ENCODE measurements at places on chromosomes 12 and 14.

- no peak for DNase-seq
Observed at GRCh38 chr12:132838410-132839080, 9.9 kb upstream of the GOLGA3 start.

- DNase-seq, result no peak
Observed at GRCh38 chr14:67343601-67344230, 15.9 kb downstream of the ATP6V1D start.

DNA sequence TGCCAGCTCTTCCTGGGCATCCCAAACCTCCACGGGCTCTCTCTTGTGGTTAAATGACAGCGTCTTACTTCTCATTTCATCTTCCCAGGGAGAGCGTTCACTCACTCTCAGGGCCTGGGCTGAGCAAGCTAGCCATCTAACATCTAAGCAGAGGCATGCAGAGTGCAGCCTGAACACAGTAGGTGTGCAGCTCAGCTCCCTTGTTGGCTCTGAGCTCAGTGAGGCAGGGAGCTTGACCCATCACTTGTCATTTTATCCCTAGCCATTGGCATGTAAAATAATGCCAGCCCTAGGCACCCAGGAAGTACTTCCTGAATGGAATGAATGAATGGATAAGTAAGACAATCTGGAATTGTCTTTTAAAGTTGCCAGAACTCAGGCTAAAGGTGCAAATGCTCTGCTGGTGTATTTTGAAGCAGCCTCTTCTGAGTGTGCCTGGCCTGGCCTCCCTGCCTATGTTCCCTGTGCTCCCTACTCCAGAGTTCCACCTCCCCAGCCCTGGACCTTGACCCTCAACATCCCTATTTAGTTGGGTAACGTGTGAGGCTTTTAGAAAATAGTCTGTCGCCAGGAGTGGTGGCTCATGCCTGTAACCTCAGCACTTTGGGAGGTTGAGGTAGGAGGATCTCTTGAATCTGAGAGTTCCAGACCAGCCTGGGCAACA lies 9.5 kb upstream of the MEG3 start:
- DNase-seq, result no peak

DNA sequence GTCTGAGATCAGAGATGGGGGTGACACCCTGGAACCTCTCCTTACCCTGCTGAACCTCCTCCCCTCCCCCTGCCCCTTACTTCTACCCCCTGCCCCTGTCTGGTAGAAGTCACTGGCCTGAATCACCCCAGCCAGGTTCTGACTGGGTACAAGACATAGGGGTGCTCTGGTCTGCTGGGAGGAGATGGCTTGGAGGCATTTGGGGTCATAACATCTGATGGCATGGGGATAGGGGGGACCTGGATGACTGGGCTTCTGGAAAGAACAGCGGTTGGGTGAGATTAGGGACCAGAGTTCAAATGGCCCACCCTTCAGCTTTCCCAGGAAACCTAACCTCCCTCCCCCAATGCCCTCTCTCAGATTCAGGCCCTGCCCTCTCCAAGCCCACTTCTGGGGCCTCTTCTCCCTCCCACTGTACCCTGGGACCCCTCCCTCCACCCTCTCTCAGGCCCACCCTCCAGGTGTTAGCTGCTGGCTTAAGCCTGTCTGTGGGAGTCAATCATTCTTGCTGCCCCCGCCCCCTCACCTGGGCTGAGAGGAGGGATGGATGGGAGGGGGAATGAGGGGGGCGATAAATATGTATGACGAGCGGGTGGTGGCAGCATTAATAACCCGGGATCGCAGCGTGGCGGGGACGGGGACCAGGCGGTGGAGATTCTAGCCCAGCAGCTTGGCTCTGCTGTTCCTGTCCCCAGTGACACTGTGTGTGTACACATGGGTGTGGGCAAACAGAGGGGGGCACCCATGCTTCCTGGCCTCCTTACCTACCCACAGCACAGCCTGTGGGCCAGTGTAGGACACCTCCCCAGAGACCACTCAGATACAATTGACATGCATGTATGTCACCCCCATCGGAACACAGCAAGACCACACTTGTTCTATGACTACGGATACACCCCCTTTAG lies 5.9 kb downstream of the NXPH4 start:
- no peak for DNase-seq

GRCh38 chr12:56716458-56716857 lies 8.6 kb downstream of the NACA start:
- no peak for DNase-seq

DNA sequence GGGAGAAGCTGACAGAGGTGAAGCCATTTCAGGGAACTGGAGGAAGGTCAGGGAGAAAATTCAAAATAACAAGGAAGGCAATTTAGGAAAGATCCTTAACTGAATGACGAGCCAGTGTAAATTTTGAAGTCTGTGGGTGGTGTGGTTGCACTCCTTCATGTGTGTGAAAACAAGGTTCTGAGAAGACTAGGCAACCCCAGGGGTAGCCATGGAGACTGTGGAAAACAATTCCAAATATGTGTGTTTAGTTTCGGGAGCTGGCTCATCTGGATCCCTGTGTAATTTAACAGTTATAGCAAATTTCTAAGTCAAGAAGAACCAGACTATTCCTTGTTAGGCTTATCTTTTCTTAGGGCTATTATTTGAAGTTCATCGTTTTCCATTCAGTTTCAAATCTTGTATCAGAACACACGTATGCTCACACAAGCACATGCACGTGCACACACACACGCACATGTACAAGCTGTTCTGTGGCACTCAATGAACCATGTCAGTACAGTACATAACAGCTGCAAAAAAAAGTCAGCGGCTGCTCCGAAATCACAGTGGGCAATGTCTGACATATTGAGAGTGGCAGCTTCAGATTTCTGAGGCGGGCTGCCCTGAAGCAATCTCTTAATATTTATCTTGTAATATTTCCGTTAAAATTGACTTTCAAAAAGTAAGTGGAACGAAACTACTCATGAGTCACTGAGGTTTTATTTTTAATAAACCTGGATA lies 411.2 kb downstream of the AEBP2 start:
- DNase-seq, result no peak

DNA sequence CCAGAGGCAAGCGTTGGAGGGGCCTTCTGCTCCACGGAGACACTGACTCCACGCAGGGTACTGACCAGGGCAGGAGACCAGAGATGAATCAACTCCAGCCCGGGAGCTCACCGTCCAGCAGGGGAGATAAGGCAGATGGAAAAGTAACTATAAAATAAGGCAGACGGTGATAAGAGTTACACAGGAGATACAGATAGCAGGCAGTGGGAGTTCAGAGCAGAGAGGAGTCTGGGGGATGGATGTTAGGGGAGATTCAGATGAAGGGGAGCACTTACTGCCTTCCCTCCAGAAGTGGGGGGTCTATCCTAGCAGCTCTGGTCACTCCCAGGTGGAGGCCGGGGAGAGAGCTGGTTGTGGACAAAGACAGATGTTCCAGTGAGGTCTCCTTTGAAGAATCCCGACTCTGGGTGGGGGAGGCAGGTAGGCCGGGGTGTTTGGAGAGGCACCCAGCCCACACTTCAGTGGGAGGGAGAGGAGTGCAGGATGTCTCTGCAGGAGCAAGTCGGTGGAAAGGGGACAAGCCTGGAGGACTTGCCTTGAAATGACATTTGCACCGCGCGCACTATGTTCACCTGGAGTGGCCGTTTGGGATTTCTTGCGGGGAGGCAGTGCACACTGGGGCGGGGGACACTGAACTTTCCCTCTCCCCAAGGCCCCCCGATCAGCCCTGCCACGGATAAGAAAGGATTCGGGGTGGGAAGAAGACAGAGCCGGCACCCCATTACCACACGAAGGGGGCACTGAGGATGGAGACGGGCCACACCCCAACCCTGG lies 1.2 kb downstream of the PITPNM2 start:
- DNase-seq, result no peak

GRCh38 chr12:116673681-116674111 lies 64.2 kb downstream of the SPRING1 start:
- DNase-seq, result no peak

- no peak for DNase-seq
Observed at GRCh38 chr14:93527203-93527607, 96.5 kb downstream of the UNC79 start.

GRCh38 chr14:52329678-52330369 lies 15.7 kb downstream of the PTGER2 start:
- no peak for DNase-seq

DNA sequence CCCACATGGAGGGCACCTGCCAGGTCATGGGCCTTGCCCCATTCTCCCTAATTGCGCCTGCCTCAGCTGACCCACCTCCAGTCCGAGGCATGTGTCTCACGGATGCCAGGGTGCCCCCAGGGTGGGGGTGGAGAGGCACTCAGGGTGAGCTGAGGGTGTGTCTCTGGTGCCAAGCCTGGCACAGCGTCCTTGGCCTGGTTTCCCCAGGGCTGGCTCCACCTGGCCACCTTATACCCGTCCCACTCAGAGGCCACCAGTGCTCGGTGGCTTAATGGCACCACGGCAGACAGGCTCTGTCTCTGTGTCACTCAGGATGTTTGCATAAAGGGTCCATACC lies 33.6 kb upstream of the TDRD9 start:
- no peak for DNase-seq

DNA sequence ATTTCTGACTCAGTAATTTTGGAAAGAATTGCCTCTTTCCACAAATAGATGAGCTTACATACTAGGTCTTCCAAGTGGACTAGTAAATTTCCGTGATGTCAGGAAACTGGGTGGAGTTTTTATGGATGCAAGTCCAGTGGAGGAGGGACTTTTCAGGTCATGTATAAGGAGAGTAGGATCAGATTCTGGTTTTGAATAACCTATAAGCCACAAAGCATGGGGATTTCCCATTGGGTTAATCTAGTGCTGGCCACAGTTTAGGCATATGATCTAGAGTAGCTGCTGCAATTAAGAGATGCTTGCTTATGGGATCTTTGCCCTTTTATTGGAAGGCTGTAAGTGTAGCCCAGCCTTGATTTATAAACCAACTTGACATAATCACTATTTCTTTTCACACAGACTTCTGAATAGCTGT lies 33.8 kb downstream of the STK38L start:
- DNase-seq, result no peak

DNA sequence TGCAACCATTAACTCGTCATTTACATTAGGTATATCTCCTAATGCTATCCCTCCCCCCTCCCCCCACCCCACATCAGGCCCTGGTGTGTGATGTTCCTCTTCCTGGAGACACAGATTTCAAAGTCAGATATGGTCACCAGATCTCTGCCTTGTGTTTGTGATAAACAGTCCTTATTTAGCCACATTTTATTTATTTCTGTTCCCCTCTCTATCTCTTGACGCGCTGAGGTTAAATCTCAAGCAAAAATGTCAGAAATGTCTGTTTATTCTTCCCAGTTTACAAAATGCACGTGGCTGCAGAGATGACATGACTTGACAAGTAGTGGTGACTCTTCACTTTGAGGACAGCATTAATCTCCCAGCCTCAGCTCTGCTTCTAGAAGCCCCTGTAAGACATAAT lies 11.5 kb upstream of the RASSF3 start:
- no peak for DNase-seq

- DNase-seq, result no peak
Observed at GRCh38 chr14:24274101-24274543, 2.7 kb upstream of the RABGGTA start.

DNA sequence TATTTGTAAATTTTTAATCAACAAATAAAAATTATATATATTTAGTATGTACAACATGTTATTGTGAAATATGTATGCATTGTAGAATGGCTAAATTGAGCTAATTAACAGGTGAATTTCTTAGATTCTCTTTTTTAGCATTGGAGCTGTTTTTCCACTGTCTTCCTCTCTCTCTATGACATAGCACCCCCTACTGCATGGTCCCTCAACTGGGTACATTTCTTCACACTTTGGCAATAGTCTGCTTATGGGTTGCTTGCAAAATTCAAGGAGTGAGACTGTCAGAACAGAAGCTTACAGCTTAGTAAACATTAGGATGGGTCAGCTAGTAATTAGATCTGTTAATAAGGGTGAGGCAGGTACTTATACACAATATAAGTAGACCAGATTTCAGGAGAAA lies 658.5 kb upstream of the MGAT4C start:
- no peak for DNase-seq

DNA sequence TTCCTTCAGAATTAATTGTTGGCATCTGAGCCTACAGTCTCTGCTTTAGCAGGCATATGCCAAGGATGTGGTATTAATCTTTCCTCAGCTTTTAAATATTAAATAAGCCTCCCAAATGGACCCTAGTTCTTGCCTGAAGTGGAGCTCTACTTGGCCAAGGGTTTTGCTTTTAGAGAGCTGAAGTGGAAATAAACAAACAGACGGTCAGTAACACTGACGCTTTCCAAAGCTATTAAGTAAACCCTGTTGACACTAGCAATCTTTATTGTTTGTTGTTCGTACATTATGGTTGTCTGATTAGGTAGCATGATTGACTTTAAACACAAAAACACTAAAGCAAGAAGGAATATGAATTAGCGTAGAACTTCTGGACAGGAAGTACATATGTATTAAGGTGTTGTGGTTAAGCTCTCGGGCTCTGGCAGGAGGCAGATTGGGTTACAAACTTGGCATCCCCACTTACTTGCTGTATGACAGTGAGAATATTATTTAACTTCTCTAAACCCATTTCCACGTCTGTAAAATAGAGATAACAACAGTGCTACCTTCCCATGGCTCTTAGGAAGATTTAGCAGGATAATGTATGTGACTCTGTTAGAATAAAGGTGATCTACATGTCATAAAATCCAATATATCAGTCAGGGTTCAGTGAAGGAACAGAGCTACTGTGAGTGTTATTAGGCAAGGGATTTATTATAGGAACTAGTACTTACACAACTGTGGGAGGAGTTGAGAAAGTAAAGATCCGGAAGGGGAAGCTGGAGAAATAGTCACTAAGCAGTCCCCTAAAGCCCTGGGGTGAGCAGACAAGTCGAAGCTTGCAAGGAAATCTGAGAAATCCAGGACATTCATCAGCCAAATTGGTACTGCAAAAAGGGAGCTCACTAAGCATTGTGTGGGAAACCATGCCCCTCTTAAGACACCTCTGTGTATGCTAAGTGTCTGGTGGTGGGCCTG lies 92.2 kb upstream of the ATF7IP start:
- no peak for DNase-seq

GRCh38 chr14:91845652-91846051 lies 21.7 kb downstream of the TC2N start:
- DNase-seq, result no peak

DNA sequence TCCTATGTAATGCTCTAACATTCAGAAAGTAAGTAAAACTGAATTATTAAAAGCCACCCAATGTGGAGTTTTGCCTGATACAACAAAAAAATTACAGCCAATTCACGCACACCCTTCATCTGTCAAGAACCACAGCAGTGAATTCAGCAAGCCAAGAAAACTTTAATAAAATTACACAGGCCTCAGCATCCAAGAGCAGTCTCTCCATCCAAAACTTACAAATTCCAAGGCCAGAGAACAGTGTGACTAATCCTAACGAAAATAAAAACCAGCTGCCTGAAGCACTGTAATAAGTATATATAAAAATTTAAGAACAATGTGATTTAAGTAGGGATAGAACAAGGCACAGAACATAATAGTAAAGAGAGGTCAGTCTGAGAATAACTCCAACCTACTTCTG lies 54.2 kb downstream of the SIX6 start:
- DNase-seq, result no peak

DNA sequence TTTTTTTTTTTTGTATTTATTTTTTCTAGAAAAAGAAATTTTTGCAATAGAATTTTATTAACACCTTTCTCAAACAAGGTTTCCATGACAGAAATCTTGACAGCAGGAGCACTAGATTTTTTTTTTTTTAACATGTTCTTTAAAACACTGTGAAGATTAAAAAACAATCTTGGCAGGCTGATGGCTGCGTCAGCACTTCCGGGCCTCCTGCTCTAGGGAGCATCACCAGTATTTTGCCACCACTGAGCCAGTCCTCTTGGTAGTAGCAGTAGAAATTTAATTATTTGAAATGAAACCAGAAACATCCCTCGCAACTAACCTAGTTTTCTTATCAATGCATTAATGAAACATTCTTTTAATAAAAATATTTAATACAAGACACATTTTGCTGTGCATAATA lies 99.6 kb downstream of the APAF1 start:
- DNase-seq, result no peak

Data from GOT3 (cell line).